Activated T-helper 1 cell treated with anti-CD3 and anti-CD28 coated beads, Interleukin-2, amount 50 U/mL, for 16 hours (primary cell): ENCODE measurements at places on chromosomes 16 and 17.

DNA sequence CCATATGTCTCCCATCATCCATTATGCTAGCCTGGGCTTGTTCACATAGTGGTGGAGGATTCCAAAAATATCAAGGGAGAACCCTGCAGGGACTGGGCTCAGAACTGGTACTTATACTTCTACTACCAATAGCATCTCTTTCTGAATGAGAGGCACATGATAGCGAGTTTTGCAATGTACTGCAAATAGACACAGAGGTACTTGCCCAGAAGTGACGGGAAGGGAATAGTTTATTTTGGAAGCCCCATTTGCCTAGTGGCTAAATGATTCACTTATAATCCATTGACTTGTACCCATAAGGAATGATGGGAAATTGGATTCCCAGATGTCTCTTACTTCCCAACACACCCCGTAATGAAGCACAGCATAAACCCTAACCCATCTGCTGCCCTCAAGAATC, 124.8 kb upstream of the ERCC4 start:
- no peak for DNase-seq

DNA sequence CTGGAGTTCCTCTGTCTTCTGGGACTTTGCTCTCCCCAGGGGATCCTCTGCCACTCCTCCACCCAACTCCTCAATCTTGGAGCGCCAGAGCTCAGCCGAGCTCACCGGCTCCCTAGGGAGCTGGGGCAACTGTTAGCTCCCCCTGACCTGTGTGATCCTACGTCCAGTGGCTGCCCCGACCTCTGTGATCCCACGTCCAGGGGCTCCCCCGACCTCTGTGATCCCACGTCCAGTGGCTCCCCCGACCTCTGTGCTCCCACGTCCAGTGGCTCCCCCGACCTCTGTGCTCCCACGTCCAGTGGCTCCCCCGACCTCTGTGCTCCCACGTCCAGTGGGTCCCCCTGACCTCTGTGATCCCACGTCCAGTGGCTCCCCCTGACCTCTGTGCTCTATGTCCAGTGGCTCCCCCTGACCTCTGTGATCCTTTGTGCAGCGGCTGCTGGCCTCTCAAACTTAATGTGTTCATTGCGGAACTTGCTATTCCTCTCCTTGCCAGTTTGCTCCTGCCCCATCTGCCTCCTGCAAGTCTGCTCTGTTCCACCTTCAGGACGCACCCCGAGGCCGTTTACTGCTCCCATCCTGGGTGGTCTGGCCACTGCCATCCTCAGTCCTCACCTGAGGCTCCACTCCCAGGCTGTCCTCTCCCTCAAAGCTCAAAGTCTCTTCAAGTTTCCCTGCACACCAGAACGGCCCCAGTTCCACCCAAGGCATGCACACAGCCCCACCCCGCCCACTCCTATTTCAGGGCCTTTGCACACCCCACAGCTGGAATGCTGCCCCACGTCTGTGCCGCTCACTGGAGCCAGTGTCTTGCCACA, 2.8 kb downstream of the VPS9D1 start:
- DNase-seq = no peak

DNA sequence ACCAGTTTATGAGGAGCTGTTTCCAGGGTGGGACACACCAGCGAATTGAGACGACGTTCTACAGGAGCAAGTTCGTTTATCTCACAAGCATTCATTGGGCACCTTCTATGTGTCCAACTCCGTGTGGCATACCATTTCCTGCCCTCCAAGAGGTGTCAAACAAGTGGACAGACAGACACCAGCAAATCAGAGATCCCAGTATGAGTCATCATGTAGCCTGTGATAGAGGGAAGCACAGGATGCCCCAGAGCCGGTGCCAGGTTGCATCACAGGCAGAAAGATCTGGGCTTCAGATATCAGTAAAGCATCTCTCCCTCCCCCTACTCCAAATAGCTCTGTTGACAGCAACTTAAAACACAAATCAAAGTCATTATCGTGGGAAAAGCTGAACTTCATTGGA, 31.8 kb upstream of the MAF start:
- no peak for DNase-seq

DNA sequence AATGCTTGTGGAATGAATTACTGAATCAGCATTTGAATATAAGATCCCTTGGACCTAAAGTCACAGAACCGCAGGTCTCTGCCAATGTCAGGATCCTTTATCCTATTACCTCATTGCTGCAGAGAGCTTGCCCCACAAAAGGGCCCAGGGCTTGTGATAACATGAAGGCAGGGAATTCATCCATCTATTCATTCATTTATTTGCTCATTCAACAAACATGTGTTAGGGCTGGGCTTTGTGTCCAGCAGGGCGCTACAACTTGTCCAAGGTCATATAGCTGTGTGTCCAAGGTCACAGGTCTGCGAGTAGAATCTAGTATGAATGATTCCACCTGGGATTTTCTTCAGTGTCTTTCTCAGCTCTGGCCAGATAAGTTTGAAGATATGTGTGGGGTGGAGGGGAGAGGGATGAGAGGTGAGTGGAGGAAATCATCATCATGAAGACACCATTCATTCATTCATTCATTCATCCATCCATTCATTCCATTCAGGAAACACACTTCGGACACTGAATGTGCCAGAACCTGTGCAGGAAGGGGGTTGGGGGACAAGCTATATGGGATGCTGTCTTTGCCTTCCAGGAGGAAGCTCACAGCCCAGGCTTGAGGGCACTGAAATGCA, 1.3 kb upstream of the UNC45B start:
- DNase-seq = no peak

DNA sequence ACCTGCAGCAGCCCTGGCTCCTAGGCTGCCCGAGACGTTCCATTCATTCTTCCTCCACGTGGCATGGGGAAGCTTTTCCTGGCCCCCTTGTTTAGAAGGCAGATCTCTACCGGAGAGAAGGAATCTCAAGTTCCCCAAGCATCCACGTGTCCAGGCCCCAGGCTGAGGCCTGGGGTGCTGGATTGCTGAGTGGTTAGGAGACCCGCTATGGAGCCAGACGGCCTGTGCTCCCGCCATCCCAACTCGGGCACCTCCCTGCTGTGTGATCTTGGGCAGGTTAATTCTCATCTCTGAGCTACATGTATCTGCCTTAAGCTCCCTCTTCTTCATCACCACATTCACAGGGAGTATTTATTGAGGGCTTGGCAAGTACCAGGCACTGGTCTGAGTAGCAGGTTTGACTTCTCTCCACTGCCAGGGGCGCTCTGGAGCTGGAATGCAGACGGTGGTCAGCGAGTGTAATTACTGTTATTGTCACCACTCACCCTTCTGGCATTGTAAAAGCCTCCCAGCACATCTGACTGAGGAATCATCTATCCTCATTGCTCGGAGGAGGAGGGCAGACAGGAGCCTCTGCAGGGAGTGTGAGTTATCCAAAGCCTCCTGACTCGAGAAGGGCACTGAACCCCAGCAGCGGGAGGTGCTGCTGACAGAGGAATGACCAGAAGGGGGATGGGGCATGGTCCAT, 1.1 kb upstream of the ADGRG1 start:
- DNase-seq = no peak

GRCh38 chr16:47872225-47872624, 283.6 kb downstream of the ABCC12 start:
- DNase-seq = no peak

GRCh38 chr16:67884684-67885083, at the start of gene NRN1L:
Gene NRN1L, plus strand, starts transcription at chr16:67884885. Its CDS starts 19 bp downstream, at chr16:67884904.
- no peak for DNase-seq
